HEK293T (cell line): ENCODE measurements at places on chromosomes 1 and 21.

DNA sequence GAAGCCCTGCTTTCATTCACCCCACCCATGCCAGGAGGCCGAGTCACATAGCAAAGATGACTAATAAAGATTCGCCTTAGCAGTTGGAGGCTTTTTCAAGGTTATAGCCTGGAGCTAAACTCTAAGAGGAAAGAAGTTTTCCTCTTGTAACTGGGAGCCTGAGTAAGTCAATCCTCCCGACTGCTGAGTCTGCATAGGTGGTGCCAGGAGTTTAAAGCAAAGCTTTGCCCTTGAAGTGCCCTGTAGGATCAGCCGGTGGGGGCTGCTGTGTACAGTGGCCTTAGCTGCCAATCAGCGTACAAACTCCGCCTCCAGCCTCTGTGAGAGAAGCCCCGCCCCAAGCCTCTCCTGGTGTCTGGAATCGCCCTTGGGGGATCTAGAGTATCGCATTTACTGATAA, 147.5 kb upstream of the SPATA6 start:
- DNase-seq = peak; percentile 64

DNA sequence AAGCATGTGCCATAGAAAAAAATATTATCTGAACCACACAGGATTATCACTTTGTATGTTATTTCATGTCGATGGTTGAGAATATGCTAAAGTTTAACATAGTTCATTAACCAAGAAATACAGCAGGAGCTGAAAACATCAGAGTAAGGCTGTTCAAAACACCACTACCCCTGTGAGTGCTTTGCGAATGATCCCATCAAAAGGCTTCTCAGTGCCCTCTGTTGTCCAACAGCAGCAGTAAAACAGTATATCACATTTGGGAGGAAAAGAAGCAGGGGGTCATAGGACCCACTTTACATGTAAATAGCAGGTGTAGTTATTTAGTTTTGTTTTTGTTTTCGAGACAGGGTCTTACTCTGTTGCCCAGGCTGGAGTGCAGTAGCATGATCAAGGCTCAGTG, 289.4 kb upstream of the FMN2 start:
- DNase-seq = no peak

- DNase-seq = no peak
These were observed 26.2 kb downstream of the ITPKB start for GRCh38 chr1:226712742-226713419.

GRCh38 chr1:7781501-7781900, 2.6 kb upstream of the PER3 start:
- no peak for DNase-seq

- no peak for DNase-seq
These were observed 517.2 kb upstream of the NR5A2 start for GRCh38 chr1:199510314-199510713.

GRCh38 chr1:232474826-232475225, 155.1 kb downstream of the SIPA1L2 start:
- DNase-seq = no peak

GRCh38 chr1:200977071-200977754, 46.3 kb downstream of the KIF21B start:
- no peak for DNase-seq
